Central memory CD8-positive, alpha-beta T cell (primary cell): ENCODE measurements at places on chromosomes 11 and 22.

GRCh38 chr11:63813035-63813562 is at the start of gene SPINDOC:
SPINDOC (plus strand) TSS chr11:63813456; CDS start chr11:63813687, 231 bp downstream.
- DNase-seq, result peak; percentile 34

DNA sequence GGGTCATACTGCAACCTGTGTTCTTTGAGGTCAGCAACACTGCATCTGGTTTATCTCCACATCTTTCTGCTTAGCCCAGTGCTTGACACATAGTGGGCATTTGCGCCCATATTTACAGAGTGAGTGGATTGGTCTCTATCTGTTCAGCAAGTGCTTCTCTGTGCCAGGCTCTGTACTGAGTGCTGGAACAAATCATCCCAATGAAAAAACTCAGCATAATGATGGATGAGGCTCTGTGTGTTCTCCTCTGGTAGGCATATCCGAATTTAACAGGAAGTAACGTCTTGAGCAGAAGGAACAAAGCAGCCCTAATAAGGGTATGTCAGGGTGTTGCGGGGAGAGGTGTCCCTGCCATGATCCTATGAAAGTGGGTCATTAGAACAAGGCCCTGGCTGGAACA is 46.0 kb downstream of the MCM5 start:
- no peak for DNase-seq

- no peak for DNase-seq
Observed at GRCh38 chr11:121572571-121573059, 119.8 kb upstream of the SORL1-AS1 start.

GRCh38 chr11:1305501-1306056 is 3.9 kb downstream of the TOLLIP start:
- no peak for DNase-seq

- DNase-seq, result no peak
Observed at GRCh38 chr11:1292018-1292643, 17.3 kb downstream of the TOLLIP start.

GRCh38 chr11:29353833-29354232 is 663.0 kb downstream of the KCNA4 start:
- no peak for DNase-seq

GRCh38 chr11:112453601-112454577 is 193.2 kb upstream of the PLET1 start:
- DNase-seq, result no peak

- DNase-seq, result no peak
Observed at GRCh38 chr11:115078461-115079438, 400.4 kb downstream of the NXPE2 start.

DNA sequence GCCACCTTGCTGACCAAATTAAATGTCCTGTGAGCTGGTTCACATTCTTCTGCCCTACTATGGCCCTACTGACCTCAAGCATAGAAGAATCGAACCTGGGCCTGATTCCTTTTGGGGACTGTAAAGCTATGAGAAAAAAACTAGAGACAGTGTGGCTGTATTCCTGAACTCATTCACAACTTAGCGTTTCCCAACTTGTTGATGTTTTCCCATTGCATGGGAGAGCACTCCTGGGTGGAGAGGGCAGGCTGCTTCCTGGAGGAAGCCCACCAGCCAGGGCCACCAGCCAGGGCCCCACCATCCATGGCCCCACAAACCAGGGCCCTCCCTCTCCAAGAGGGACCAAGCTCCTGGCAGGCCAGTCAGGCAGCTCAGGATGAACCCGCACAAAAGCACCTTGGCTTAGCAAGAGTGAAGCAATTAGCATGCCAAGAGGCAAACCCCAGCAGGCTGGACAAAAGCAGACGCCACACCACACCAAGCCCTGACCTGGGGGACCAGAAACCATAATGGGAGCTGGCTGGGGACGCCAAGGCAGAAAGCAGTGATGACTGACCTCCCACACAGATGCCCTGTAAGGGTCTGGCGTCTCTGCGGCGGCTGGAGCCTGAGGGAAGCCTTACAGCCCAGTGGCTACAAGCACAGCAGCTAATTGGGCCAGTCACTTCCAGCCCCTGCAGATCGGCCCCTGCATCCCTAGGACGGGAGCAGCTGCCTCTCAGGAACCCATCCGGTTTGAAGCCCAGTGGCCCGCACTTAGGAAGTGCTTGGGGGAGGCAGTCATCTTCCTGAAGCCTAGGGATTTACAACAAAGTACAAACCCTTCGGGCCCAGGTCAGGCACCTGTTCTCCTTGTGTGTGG is 2.1 kb downstream of the CERK start:
- no peak for DNase-seq

GRCh38 chr11:133995066-133995465 is 38.3 kb upstream of the IGSF9B start:
- no peak for DNase-seq

DNA sequence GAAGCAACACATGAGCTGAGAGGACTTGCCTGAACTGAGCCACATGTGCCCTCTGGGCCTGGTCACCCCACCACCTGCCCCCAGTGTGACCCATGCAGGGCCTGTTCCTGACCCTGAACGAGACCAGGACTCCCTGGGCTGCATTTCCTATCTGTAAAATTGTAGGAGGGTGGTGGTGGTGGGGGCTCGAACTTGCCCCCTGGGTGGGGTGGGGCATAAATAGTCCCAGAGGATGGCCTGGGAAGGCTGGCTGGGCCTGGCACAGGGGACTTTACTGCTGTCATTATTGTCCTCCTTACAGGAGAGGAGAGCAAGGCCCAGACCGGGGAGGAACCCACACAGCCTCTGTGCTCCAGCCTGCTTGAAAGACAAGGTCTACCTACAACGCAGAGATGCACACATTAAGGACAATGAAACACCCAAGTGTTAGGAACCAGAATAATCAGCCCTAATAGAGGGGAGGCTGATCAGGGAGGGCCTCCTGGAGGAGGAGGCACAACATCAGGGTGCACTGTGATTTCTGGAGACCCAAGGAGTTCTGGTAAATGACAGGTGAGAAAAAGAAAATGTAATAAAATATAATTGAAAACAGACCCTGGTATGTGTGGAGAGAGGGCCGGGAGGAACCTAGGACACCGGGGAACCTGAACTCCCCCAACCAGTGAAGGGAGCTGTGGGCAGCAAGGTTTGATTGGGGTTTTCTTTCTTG is 2.8 kb upstream of the AIFM3 start:
- DNase-seq, result no peak

GRCh38 chr11:86440843-86441242 is 66.2 kb downstream of the CCDC81 start:
- no peak for DNase-seq

DNA sequence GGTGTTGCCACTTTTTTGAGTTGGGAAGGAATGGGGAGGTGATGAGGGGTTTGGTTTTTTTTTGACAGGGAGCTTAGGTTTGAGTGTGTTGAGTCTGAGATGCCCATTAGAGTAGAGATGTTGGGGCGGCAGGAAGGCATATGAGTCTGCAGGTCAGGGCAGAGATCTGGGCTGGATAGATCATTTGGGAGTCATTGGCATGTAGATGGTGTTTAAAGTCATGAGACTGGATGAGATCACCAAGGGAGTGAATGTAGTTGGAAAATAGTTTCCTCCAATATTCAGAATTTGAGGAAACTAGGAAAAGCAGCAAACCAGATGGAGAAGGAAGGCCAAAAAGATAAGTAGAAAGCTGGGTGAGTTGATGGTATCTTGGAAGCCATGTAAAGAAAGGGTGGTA is 2.1 kb upstream of the ANAPC15 start:
- no peak for DNase-seq

DNA sequence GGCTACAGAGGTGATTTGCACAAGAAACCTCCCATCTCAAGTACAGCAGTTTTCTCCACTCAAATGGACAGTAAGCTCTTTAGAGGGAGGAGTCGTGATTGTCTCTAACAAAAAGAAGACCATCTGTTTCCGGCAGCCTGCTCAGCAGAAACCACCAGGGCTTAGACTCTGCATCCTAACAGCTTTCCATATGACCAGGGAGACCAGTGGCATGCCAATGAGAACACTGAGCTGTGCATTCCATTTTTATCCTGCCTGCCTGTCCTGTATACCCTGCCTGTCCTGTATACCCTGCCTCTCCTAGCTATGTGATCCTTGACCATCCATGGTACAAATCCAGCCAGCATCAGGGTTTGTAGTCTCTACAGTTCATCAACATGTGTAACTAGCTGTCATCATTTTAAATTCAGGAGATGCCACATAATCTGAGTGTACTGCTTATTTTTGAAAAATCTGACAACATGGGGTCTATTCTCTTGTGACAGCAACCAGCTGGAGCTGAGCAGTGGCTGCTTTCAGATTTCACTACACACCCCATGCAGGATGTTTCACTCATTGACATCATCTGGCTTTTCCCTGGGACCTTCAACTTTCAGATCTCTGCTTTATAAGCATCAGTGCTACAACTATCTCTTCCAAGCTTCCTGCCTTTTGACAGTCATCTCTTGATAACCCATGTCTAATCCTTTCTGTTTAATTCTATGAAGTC is 50.5 kb upstream of the POU2AF2 start:
- no peak for DNase-seq

GRCh38 chr11:31060880-31061279 is 308.7 kb downstream of the DCDC1 start:
- no peak for DNase-seq

- no peak for DNase-seq
Observed at GRCh38 chr22:39392341-39392948, 7.1 kb upstream of the TAB1 start.

DNA sequence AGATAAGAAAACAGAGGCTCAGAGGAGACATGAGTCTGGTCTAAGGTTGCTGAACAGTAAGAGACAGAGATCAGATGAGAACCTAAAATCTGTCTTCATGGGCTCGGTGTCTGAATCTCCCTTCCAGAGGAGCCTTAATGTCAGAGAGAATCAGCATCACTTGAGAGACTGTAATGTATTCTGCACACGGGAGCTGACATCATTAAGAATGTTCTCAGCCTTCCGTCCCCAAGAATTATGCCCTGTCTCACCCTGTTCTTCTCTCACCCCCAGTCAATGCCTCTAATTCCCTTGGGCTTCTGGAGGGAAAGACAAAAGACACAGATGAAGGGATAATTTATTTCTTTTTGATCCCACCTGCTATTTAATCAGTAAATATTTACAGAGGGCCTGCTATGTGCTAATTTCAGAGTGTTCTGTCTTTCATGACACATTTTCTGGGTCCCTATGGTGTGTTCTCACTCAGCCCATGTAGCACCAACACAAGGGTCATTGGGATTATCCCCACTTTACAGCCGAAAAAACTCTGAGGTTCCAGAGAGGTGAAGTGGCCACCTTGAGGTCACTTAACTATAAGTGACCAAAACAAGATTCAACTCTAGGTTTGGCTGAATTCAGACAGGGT is 61.8 kb downstream of the CD82 start:
- DNase-seq, result no peak

- no peak for DNase-seq
Observed at GRCh38 chr11:45606514-45607281, 58.7 kb downstream of the CHST1 start.
